HCT116 (cell line): ENCODE measurements at places on chromosomes 1 and 21. TPM values are rescaled to one million over a fixed set of nuclear protein-coding genes. Genes with fewer than 3 reads are reported as not detected.

MEX3A gene
- 6.1 TPM for total RNA-seq

CLDN17 gene
- total RNA-seq: not detected

GRCh38 chr1:204445860-204446412 lies 34.3 kb upstream of the PPP1R15B start:
- no peaks in the 10 kb centered on the region for H3K27me3 ChIP-seq
- no peak overlapping the region for H3K4me3 ChIP-seq
- H3K4me1 ChIP-seq: peaks cover 41% of the 10 kb centered on the region
- no peaks in the 10 kb centered on the region for H3K36me3 ChIP-seq

DNA sequence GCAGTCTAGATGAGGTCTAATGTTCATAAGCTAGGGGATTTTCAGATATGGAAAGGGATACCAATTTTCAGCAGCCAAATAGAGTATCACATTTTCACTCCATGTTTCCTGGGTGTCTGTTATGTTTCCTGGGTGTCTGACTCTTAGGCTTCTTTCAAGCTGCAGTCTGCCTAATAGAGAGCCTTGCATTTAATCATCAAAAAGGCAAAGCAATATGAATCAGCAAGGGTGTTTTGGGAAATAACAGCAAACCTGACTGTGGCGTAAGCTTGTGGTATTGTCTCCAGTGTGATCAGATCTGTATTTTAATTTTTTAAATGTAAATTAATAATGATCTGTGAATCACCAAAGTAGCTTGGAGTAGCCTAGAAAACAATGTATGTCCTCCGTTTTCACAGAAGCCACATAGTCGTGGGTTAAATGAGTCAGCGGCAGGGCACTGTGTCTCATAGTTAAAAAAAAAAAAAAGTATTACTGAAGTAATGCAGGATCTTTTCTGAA lies 10.4 kb downstream of the LGALS8 start:
- H3K4me1 ChIP-seq: peaks cover 15% of the 10 kb centered on the region
- H3K27me3 ChIP-seq: no peaks in the 10 kb centered on the region
- no peak overlapping the region for H3K4me3 ChIP-seq
- no peak overlapping the region for H3K27ac ChIP-seq
- no peaks in the 10 kb centered on the region for H3K36me3 ChIP-seq
- DNase-seq: no peak

PRELP gene
- 0.10 TPM for total RNA-seq

GRCh38 chr1:58469476-58469875 lies 77.0 kb downstream of the OMA1 start:
- H3K27me3 ChIP-seq: peaks cover 14% of the 10 kb centered on the region
- DNase-seq: no peak
- H3K27ac ChIP-seq: no peak overlapping the region
- no peaks in the 10 kb centered on the region for H3K36me3 ChIP-seq
- H3K4me3 ChIP-seq: no peak overlapping the region

- no peaks in the 10 kb centered on the region for H3K27me3 ChIP-seq
- DNase-seq: no peak
- H3K4me3 ChIP-seq: no peak overlapping the region
- no peaks in the 10 kb centered on the region for H3K4me1 ChIP-seq
- H3K27ac ChIP-seq: no peak overlapping the region
These were observed 4.5 kb upstream of the ERVH48-1 start for GRCh38 chr21:42929969-42930368.

PTPN7 gene
- total RNA-seq: 0.76 TPM

PSMA5 gene
- 169 TPM for total RNA-seq

DNA sequence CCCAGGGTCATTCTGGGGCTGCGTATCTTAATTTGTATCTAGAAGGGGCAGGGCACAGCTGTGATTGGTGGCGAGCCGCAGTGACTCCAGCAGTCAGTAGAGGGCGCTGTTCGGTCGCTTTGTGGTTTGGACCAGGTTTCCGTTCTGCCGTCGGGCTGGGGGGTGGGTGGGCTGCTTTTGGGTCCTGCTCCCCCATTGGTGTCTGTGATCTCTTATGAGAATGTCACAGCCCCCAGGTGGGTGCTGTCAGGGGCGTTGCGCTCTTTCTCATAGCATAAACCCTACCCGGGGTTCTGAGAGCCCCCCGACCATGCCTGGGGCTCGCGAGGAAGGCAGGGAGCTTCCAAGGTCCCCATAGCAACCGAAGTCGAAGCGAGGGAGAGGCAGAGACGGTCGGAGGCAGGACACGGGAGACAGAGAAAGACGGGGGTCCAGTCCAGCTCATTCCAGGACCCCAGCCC lies 5.4 kb downstream of the TFF3 start:
- H3K4me3 ChIP-seq: no peak overlapping the region
- peaks cover 5% of the 10 kb centered on the region; the same call in 1 of the 2 replicates for H3K4me1 ChIP-seq
- peak; percentile 6 for DNase-seq
- no peaks in the 10 kb centered on the region for H3K36me3 ChIP-seq

- H3K36me3 ChIP-seq: no peaks in the 10 kb centered on the region
- H3K4me3 ChIP-seq: no peak overlapping the region
- peaks cover 20% of the 10 kb centered on the region for H3K4me1 ChIP-seq
- H3K27me3 ChIP-seq: no peaks in the 10 kb centered on the region
- DNase-seq: no peak
- no peak overlapping the region for H3K27ac ChIP-seq
These were observed 126.5 kb downstream of the ADSS2 start for GRCh38 chr1:244325056-244325758.

DNA sequence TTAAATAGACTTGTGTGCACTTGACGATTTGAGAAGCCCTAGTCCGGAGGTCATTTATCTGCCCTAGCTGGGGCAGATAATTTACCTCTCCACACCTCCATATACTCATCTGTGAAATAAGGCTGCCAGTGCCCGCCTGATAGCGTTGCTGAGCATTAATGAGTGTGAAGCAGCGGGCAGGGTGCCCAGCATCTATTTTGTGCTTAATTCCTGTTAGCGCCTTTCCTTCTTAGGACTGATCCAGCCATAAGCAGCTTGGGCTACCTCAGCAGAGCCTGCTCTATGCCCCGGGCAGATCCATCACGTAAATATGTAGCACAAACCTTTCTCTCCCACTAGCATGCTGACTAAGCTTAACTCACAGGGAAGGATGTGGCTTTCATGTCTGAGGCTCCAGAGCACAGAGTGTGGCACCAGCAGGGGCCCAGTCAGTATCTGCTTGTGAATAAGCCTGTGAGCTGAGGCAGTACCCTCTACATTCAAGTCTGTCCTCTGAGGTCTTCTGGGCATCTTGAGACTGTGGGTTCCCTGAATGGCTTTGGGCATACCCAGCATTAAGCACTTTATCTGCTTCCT lies 21.5 kb upstream of the RNF187 start:
- no peak overlapping the region for H3K27ac ChIP-seq
- H3K4me3 ChIP-seq: no peak overlapping the region
- DNase-seq: no peak
- peaks cover 6% of the 10 kb centered on the region; the same call in 1 of the 2 replicates for H3K27me3 ChIP-seq
- H3K36me3 ChIP-seq: no peaks in the 10 kb centered on the region

GTF2B gene
- total RNA-seq: 31.8 TPM

TBX19 gene
- 3.0 TPM for total RNA-seq

MFN2 gene
- total RNA-seq: 83.0 TPM

GRCh38 chr1:182303778-182304177 lies 87.8 kb downstream of the GLUL start:
- H3K27me3 ChIP-seq: no peaks in the 10 kb centered on the region
- DNase-seq: no peak
- H3K4me3 ChIP-seq: no peak overlapping the region
- H3K36me3 ChIP-seq: no peaks in the 10 kb centered on the region

GRCh38 chr1:182069028-182069466 lies 7.5 kb upstream of the ZNF648 start:
- H3K4me3 ChIP-seq: no peak overlapping the region
- DNase-seq: peak; percentile 18
- H3K4me1 ChIP-seq: no peaks in the 10 kb centered on the region; the same call in 1 of the 2 replicates
- H3K36me3 ChIP-seq: no peaks in the 10 kb centered on the region

MMP23B gene
- total RNA-seq: 8.7 TPM

- peak; percentile 81 for DNase-seq
- no peaks in the 10 kb centered on the region for H3K36me3 ChIP-seq
- H3K27ac ChIP-seq: no peak overlapping the region
- peaks cover 34% of the 10 kb centered on the region for H3K4me1 ChIP-seq
- no peaks in the 10 kb centered on the region for H3K27me3 ChIP-seq
These were observed 46.9 kb upstream of the PRRC2C start for GRCh38 chr1:171438441-171438840.
